ENCODE measurements at places on chromosomes 12 and 14.

DNA sequence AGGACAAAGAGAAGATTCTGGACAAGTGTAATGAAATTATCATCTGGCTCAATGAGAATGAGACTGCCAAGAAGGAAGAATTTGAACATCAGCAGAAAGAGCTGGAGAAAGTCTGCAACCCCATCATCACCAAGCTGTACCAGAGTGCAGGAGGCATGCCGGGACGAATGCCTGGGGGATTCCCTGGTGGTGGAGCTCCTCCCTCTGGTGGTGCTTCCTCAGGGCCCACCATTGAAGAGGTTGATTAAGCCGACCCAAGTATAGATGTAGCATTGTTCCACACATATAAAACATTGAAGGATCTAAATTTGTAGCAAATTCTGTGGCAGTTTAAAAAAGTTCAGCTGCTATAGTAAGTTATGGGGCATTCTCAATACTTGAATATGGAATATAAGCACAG lies 174.3 kb upstream of the CCND2 start:
- no peak for DNase-seq

GRCh38 chr14:65472189-65472588 lies 59.7 kb downstream of the FUT8 start:
- no peak for DNase-seq

DNA sequence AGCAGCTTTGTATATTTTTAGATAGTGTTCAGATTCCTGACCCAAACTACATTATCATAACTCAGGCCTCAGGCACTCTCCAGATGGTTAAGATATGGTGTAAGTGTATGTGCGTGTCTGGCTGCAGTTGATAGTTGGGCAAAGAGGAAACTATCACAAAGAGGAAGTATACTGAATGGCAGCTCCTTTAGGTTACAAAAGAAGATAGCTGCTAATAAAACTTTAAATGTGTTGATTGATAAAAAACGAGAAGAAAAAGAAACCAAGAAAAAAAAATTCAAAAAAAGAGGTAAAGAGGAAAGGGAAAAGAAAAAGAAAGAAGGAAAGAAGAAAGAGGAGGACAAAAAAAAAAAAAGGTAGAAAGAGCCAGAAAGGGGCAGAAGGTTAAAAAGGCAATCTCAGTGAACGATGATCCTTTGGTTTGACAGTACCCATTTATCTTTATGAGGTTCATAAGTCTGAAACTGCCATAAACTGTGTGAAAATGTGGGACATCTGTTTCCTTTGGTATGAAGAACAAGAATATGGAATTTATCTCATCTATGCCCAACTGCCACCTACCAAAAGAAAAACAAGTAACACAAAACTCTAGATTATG lies 42.2 kb downstream of the TAOK3 start:
- no peak for DNase-seq

DNA sequence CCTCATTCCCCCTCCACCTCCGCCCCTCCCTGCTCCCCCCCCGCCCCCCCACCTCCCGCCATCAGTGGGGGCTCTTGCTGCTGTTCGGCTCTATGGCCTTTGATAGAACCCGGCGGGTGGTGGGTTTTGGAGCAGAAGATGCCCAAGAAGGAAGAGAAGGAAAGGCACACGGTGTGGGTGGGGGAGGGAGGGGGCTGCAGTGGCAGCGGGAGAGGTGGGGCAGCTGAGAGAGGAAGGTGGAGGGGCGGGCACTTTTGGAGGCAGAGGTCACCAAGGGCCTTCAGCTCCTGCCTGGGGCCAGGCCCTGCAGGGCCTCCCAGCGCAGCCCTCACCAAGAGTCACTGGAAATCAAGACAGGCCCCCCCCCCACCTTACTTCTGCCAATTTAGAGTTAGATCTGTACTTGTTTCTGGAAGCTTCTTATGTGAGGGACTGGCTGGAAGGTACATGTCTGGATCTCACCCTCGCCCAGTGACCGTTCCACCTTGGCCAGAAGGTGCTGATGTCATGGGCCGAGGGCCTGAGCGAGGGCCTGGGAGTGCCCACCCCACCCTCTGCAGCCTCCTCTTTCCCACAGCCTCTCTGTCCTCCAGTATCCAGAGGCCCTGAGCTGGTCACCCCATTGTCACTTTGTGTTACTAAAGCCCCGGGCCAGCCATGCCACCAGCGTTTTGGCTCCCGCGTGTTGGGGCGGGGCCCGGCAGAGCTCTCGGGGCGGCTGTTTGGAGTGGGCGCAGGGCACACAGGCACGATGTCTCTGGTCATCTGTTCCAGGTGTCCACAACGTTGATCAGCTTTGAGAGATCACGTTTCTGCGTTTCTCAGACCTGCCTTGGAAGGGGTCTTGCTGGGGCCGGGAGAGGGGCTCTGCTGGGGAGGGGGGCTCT lies 153.9 kb downstream of the KIF26A start:
- DNase-seq, result no peak

GRCh38 chr12:44000309-44000952 lies 164.6 kb downstream of the TMEM117 start:
- no peak for DNase-seq

- DNase-seq, result no peak
Observed at GRCh38 chr14:105383083-105383730, 15.1 kb upstream of the TEX22 start.

GRCh38 chr14:61750708-61751474 lies 11.3 kb upstream of the SNAPC1 start:
- peak; percentile 67 for DNase-seq

DNA sequence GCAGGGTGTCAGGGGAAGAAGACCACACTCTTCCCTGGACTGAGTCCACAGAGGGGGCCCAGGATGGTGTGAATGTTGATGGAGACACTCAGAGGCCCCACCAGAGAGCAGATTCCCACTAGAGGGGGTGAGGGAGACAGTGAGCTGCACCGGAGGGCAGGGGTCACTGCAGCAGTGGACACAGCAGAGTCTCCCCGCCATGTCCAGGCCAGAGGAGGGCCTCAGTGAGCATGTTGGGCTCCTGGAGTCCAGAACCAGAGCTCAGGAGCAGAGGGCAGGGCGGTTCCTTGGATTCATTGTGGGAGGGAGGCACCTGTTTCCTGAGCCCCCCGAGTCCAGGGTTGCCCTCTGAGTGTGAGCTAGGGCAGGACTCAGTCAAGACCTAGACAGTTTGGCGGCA lies 1.8 kb upstream of the KRT82 start:
- DNase-seq, result no peak

GRCh38 chr14:100408350-100409002 lies 85.3 kb downstream of the SLC25A47 start:
- DNase-seq, result no peak

DNA sequence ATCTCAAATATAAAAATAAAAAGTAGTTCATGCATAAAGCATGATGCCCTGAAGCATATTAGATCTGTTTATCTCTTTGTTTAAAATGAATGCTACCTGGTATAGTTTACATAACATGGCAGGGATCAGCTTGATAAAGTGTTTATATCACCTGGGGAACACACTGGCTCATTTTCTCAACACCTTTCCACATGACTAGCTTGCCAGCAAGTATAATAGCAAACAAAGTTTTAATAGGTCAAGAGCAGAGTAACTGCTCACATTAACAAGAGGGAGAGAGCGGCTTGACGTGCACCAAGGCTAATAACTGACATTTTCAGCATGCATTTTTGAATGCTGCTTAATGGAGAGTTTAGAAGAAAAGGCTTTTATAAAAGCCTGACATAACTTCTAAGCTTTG lies 246.4 kb downstream of the EGLN3 start:
- DNase-seq, result no peak

DNA sequence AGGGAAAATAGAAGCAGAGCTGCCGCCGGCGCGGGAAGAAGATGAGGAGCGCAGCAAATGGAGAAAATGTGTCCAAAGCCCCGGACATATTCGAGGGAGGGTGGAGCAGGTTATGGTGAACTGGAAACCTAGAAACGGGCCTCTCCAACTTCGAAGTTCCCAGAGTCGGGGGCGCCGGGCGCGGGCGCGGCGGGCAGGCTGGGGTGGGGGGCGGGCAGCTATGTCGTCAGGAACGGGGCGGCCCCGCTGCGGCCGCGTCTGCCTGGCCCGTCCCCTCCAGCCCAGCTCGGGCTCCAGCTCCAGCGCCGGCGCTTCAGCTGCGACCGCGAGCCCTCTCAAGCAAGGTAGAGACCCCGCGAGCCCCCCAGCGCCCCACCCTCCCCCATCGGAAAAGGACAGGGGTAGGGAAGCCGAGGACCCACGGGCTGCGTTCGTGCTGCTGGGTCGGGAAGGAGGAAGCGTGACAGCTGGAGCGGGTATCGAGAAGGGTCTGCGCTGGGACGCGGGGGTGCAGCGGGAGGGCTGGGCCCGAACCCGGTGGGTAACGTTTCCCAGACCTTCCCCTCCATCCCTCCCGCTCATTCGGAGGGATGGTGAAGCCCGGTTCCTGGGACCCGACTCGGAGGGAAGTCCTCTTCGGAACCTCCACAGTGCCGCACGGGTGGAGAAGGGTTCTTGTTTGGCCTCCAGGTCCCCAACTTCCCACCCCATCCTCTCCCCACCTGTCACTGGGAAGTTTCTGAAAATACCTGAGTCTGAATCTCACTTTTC lies 1.0 kb downstream of the DGKA start:
- peak; percentile 27 for DNase-seq

GRCh38 chr14:79749065-79749464 lies 462.2 kb downstream of the DIO2 start:
- DNase-seq, result no peak

DNA sequence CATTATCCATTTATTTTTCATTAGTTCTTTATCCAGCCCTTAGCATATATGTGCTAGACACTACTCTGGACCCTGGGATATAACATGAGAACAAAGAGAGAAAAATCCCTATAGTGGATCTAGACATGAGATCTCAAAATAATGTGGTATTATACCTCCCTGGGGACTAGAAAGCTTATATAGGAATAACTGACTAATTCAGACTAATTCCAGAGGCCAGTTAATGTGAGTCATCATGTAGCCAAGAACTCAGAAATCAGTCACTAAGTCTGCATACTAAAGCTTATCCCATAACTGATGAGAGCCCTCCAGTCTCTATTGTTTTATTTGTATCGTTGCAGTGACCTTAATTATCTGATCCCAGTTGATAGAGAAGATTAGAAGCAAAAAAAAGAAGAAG lies 267.1 kb upstream of the RGS6 start:
- DNase-seq, result no peak

DNA sequence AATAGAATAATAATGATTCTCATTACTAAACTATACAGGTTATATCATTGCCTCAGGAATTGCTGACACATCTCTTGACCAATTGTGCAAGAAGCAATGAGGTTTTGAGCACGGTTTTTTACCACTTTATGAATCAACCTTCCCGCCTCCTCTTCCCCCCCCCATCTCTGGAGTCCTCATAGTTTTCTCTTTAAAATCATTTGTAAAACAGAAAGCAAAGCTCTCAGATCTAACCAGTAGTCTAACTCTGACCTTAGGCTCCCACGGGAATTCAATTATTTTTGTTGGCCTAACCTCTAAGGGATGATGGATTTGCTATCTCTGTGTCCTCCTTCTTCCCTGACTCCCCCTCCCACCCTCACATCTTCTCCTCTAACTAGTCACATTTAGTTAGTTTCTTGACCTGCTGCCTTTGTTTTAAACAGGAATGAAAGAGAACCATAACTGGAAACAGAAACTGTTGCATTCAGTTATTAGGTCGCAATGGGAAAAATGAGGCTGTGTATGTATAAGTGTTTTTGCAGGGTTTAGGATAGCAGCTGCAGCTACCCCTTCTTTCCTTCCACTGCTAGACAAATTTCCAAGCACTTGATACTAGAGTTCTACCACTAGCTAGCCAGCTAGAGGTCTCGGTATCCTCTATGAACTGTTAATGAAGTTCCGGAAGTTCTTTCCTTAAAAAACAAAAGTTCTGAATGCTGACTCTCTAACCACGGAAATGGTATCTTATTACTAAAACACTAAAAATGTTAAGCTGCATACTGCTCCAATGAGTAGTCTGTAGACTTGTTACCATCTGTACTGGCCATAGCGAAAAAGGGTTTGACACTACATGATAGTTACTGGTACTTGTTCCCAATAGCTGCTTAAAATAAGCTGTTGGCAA lies 65.4 kb downstream of the TAOK3 start:
- DNase-seq, result no peak

GRCh38 chr14:24075485-24076301 lies 4.3 kb downstream of the CPNE6 start:
- DNase-seq, result no peak

GRCh38 chr12:3544296-3544965 lies 53.4 kb downstream of the PRMT8 start:
- DNase-seq, result no peak

- DNase-seq, result no peak
Observed at GRCh38 chr14:63392236-63392635, 73.5 kb upstream of the GPHB5 start.
